ENCODE measurements at places on chromosomes 11 and 22.

DNA sequence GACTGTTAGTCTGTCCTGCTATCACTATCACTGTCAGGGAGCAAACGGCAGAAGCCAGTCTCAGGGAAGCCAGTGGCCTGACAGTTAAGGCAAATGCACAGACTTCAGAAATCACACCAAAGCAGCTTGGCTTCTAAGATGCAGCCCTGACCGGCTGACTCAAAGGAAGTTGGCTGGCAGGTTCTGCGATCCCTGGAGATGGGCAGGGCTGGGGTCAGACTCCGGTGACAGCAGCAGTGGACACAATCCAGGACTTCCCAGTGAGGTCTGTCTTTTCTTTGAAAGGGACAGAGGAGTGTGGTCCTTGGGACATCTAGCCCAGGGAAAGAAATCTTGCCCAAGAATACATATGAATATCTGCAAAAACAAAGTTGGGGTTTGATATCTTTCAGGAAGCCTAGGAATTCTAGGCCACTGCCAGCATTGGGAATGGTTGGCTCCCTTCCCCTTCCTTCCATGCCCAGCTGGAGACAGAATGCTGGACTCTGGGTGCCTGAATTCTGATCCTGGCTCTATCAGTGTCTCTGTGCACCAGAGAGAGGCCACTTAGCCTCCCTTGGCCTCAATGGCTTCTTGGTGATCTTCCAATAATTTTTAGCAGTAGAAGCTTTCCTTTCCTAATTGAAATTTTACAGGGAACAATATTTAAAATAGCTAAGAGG, 108.9 kb downstream of the KIRREL3 start:
- no peak for DNase-seq

- DNase-seq: no peak
Measured at GRCh38 chr22:41446057-41446501, 522 bp downstream of the TOB2 start.

GRCh38 chr11:111352231-111352746, 26.8 kb downstream of the POU2AF1 start:
- no peak for DNase-seq

- no peak for DNase-seq
Measured at GRCh38 chr11:25776238-25776637, 555.7 kb upstream of the ANO3 start.

- DNase-seq: no peak
Measured at GRCh38 chr22:49962751-49963646, 2.4 kb downstream of the PIM3 start.

DNA sequence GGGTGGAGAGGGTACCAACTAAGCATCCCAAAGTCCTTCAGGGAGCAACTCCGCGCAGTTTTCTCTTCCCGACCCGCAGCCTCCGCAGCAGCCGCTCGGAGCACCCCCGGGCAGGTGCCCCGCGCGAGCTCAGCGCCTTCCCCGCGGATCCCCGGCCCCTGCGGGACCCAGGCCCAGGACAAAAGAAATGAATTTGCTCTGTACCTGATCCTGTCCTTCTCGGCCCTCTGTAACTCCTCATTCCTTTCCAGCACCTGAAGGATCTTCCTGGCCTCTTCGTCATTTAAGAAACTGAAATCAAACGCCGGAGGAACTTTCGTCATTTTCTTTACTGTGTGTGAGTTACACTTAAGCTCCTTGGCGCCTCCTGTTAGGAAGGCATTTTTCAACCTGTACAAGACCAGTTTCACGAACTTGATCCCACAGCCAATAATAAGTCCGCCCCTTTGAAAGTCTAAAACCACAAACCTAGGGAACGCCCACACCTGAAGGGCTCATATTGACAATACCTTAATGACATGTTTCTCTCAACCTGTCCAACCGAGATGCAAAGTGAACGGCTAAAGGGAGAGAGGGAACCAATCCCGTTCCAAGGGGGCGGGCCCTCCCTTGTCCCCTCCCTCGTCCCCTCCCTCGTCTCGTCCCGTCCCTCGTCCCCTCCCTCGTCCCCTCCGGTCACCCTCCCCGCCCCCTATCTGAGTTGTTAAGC, at the start of gene EXPH5:
Gene EXPH5, minus strand, starts transcription at position 555 of the 709 bp plus-strand sequence. Its CDS starts 232 bp downstream, at position 323.
- DNase-seq: peak; percentile 78

DNA sequence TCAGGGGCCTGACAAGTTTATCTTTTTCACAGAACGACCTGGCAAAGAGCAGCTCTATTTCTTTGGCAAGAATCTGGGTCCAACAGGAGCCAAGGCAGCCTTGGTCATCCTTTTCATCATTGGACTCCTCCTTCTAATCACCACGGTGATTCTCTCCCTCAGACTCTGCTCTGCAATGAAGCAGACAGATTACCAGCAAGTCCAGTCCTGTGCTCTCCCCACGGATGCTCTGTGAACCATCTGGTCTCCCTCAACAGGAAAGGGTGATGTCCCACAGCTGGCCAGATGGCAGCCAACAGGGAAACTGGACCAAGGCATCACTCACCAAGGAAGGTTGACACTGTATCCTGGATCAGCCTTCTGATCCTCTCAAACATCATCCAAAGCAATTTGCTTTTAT, 17.0 kb upstream of the PANX1 start:
- DNase-seq: no peak

DNA sequence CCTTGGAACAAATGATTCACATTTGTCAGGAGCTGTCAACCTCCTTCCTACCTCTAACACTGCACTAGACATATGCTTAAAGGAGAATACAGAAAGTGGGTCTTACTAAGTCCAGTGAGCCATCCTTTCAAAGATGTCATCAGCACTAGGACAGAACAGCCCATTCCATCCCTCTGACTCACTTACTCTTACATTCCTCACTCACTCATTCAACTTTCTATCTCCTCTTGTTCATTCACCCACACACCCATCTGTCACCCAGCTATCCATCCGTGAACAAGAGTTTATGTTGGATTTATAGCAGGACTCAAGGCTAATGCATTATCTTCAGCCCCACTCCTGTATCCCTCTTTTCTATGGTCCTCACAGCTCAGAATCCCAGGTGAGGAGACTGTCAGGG, 9.1 kb downstream of the INSC start:
- no peak for DNase-seq

DNA sequence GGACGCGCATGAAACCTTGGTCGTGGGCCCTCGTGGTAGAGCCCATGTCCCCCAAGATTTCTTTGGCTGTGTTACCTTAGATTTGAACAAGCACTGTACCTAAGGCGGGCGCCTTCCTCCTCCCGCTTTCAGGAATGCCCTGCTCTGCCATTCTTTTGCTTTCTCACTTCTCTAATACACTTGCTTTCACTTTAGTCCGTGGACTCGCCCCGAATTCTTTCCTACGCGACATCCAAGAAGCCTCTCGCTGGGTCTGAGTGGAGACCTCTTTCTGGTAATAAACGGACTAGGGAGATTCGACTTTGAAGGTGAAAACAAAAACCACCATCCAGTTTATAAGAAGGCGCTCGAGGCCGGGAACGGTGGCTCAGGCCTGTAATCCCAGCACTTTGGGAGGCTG, 1.2 kb upstream of the NUP50 start:
- no peak for DNase-seq

GRCh38 chr11:45885274-45885920, at the start of gene MAPK8IP1:
Gene MAPK8IP1 (plus strand): TSS chr11:45885651. CDS start chr11:45885821, 170 bp downstream.
- no peak for DNase-seq

All from activated CD8-positive, alpha-beta memory T cell treated with anti-CD3 and anti-CD28 coated beads for 4 hours (primary cell).